ENCODE measurements at places on chromosomes 13 and 19.

- no peak for DNase-seq
These were observed 51.1 kb downstream of the FAM216B start for GRCh38 chr13:42832341-42833096.

DNA sequence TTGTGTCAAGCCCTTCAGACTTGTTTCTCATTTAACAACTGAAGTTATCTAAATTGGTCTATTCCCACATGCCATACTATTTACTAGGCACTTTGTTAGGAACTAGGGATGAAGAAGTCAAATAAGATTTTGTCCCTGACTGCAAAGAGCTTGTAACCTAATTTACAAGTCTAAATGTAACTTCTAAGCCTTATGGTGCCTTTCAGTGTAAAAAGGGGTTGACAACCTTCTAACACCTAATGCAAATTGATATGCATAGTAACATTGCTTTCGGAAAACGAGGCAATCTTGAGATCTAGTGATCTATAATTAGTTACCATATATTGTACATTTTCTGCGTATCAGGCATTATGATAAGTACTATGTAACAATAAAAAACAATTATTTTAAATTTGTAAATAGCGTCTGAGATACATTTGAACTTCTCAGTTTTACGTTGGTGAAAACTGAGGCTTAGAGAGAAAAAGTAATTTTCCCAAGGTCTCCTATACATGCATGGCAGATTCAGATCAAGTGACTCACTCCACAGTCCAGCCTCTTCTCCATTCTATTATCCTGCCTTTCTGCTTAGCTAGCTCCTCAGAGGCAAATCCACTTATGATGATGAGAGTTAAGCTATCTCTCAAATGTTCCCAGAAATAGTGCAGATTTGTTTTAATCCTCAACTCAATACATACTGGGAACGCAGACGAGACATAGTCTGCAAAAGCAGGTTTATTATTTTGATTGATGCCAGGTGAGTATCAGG is 764.9 kb upstream of the SLITRK5 start:
- DNase-seq = no peak

DNA sequence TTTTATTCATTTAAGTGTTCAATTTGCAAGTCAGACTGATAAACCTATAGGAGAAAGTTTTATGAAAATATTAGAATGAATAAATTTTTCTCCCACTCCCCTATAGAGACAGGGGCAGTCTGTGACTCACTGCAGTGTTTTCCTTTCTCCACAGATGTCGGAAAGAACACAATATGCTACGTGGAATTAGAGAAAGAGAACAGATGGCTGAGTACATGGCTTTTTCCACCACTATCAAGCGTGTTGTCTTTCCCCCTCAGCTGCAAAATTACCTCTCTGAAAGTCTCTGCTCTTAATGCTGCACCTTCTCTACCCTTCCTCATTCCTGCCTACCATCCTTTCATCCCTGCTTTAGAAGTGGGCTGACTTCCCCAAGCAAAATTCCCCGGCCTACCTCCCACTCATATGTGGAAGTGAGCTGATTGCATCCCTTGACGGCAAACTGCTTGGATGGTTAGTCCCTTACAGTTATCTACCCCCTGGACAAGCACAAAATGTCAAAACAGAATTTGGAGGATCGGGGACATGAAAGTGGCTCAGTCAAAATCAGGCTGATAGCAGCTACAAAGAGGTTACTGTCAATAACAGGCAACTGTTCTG is 30.0 kb downstream of the FLT1 start:
- DNase-seq = no peak

DNA sequence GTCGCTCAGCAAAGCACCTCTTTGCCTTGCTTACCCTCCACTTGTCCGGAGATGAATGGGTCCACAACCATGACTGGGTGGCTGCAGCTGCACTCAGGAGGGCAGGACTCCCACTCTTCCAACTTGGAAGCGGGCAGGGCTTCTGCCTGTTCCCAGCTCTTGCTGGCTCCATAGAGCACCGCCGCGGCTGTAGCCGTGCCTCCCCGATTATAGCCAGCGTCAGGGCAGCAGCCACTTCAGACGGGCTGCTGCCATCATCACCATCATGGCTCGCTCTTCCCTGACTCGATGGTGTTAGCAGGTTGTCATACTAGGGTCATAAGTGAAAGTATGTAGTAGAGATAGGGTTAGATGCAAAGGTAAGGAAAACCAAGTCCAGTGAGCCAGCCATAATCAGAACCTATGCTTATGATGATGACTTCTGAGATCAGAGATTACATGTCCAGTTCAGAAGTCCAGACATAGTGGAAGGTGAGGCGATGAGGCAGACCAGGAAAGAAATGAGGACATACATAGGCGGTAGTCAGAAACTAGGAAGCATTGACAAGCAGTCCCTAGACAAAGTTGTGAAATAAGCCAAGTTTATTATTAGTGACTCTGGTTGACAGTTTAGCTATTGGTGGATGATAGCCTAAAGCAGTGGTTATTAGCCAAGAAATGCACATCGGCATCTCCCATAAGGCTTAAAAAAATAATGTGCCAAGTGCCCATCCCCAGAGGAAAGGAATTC is 4.4 kb upstream of the INTS6 start:
- DNase-seq = no peak

DNA sequence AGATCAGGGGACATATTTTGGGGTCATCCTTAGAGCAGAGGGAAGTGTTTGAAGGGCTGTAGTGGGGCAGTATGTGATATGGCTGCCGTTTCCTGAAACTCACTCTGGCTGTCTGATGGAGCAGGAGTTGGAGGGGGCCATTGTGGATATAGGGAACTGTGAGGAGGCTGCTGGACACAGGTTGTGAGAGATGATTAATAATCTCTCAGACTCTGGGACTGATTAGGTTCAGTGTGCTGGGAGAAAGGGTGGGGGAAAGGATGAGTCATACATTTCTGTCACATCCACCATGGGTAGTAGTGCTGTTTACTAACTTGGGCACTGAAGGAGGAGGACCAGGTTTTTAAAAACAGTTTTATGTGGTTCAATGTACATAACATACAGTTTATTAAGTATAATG is 4.8 kb downstream of the B3GLCT start:
- no peak for DNase-seq

DNA sequence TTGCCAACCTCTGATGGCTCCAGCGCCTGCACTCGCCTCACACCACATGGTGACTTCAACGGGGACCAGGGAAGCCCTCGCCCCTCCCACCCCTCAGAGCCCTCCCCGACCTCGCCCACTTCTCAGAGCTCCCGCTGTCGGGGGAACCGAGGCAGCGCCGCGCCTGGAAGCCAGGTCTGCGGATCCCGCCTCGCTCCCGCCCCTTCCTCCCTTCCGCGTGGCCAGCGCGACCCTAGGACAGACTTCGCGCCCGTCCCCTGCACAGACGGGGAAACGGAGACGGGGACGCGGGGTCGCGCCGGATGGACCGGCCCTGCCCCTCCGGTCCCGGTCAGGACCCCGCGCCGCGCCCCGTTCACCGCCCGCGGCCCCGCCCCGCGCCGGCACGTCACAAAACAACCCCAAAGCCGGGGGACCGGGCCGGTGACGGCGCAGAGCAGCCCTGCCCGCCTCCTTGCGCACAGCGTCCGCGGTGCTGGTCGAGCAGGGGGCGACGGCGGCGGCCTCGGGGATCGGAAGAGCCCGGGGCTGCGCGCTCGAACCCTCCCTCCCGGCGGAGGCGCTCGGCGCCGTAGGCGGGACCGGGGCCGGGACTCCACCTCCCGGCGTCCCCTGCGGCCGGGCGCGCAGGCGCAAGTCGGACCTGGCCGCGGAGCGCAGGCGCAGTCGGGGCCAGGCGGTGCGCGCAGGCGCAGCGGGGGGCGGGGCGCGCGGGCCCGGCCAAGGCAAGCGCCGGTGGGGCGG is 379 bp upstream of the CDC34 start:
- DNase-seq = peak; percentile 84

DNA sequence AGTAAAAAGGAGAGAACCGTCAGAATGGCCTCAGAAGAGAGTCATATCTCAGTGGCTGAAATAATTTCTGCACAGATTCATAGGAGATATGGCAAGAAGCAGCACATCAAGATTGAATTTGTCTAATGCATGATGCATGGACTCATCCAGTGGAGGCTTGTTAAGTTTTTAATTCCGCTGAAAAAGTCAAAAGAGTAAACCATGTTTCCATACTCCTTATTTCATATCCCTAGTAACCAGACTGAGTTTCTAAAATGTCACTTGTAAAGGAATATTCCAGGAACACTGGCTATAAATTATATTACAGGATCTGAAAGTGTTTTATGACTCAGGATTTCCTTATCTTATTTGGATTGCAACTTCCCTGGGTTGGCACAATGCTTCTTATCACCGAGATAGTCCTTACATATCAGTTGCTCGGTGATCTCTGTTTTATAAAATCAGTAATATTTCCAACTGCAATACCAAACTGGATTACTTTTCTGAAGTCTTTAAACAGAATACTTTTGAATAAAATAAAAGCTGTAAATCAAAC is 180.2 kb upstream of the TSC22D1 start:
- DNase-seq = no peak

DNA sequence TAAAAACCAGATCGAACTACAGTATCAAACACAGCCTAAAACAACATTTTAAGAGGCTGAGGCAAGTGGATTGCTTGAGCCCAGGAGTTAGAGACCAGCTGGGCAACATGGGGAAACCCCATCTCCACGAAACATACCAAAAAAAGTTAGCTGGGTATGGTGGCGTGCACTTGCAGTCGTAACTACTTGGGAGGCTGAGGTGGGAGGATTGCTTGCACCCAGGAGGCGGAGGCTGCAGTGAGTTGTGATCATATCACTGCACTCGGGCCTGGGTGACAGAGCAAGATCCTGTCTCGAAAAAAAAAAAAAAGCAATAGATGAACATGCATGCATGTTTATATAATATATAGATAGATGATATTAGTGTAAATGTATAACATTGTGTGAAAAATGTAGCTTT is 5.2 kb upstream of the MRPS31 start:
- DNase-seq = no peak

DNA sequence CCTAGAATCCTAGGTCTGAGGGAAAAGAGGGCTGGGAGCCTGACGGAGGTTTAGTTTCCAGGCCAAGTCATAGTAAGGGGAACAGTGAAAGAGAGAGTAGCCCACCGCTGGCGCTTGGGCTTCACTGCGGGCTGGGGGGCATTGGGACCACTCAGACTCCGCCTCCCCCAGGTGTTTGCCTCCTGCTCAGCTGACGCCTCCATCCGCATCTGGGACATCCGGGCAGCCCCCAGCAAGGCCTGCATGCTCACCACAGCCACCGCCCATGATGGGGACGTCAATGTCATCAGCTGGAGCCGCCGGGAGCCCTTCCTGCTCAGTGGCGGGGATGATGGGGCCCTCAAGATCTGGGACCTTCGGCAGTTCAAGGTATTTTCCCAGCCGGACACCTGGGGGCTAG is 4.5 kb upstream of the KCNJ14 start:
- no peak for DNase-seq

DNA sequence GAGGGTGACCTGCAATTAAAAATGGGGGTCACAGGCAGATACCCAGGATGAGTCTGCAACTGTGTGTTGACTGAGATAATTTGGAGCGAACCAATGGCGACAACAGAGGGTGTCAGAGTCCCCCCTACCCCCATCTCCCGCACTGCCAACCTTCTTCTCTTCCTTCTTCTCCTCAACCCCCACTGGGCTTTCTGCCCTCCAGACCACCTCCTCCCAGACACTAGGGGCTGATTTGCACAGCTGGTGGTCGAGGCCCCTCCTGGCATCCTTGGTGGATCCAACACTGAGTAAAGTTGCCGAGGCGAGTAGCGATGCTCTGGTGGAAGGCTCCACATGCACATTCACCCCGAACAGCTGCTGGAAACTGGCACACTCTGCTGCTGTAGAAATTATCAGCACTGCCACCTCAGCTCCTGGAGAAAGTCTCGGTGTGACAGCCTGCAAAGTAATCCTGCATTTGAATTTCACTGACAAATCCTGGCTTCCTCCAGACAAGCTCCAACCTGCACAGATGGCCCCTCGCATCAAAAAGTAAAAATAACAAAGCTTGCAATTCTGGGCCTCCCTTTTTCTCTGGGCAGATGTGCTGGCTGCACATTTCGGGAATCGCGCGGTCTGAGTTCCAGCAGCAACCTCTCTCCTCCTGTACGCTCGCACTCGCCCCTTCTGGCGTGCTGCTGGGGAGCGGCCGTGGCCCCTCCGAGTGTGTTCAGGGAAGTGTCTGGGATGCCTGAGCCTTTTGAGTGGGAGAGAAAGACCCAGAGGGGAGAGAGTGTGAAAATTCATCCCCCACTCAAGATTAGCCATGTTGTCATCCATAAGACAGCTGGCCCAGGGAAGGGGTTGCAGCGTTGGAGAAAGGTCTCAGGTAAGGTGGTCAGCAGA is 28.5 kb downstream of the CCNE1 start:
- DNase-seq = no peak

Measured in NCI-H1092 (cell line).